ENCODE measurements at places on chromosomes 12 and 14.

- DNase-seq, result no peak
Measured at GRCh38 chr12:89354612-89355067, 2.3 kb upstream of the DUSP6 start.

- DNase-seq, result peak; percentile 25
Measured at GRCh38 chr12:18837025-18837424, 99.1 kb downstream of the CAPZA3 start.

- no peak for DNase-seq
Measured at GRCh38 chr12:1339618-1340319, 254.6 kb downstream of the FBXL14 start.

DNA sequence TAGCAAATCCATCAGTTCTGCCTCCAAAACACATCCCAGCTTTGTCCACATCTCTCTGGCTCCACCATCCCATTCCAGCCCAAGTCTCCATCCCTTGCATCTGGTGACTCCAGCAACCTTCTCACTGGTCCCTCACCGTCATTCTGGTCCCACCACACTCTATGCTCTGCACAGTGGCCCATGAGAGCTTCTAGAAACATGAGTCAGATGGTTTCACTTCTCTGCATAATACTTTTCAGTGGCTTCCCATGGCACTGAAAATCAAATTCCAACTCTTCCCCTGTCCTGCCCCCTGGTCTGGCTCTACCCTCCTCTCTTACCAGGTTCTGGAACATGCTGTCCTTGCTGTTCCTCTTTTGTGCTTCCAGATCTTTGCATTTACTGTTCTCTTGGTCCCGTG is 17.2 kb upstream of the C12orf76 start:
- DNase-seq, result no peak

DNA sequence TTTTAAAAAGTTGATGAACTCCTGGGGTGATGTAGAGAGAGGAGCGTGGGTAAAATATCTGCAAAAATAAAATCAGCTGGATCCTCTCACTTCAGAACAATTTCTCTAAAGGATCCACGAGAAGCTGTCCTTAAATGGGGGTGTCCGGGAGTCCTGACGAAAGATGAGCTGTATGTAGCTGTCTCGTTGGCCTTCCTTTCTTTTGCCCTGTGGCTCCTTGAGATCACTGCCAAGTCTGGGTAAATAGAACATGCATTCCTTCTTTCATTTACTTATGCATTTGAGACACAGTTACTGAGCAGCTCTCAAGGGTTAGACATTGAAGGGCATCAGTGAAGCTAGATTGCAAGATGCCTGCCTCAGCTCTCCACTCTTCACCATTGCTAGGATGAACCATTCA is 35.2 kb upstream of the TXNRD1 start:
- no peak for DNase-seq

DNA sequence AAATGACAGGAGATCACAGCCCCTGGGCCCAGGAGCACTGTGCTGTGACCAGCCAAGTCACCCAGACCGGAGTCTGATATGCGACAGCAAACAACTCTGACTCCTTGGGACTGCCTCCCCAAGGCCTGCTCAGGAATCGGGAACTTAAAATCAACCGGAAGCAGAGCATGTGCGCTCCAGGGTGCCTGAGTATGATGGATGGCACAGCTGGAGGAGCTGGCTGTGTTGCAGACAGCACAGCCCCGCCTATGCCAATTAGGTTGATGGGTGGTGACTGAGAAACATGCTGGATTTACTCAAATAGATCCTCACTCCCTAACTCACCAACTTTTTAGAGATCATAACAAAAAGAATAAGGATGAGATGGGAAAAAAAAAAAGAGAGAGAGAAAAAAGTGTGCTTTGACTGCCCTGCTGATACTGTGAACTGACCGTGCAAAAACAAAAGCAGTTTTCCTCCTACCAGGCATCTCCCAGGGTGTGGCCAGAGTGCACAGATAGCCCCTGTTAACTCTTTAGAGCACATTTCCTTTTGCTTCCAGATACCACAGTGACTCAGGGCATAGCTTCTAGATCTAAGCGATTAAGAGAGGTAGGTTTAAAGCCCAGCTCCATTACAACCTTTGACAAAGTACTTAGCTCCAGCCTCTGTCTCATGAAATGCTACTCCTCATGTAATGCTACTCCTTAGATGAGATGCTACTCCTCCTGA is 27.4 kb upstream of the STON2 start:
- no peak for DNase-seq

DNA sequence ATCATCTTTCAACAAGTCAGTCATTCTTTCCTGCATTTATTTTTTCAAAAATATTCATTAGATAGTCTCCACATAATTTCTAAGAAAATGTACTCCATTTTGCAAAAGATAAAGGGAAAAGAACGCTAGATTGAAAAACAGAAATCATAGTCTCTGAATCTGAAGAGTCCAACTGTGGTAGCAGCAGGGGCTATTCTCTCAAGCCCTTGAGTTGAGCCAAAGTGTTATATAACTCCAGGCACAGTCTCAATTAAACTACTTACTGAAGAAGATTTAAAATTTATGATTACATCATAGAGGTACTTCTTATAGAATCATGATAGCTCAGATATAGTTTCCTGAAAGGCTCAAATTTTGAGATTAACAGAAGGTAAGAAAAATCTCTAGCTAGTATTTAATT is 5.8 kb downstream of the LDHB start:
- DNase-seq, result no peak

DNA sequence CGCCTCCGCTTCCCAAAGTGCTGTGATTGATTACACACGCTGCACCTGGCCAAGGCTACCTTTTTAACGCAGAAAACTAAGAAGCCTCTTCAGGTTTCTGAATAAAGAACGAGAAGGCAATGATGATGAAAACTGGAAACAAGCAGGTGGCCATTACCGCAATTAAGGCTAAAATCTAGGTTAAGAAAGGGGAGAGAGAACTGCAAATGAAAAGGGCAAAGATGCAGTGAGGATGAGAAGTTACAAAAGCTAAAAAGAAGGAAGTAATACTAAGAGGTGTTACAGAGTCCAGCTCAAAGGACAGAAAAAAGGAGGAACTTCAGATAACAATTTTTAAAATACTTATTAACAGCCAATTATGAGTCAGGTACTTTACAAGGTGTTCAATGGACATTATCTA is 79.7 kb downstream of the DUSP16 start:
- no peak for DNase-seq

- no peak for DNase-seq
Measured at GRCh38 chr12:97005174-97005573, 98.1 kb downstream of the NEDD1 start.

GRCh38 chr14:100846309-100846859 is 20.5 kb downstream of the MEG3 start:
- no peak for DNase-seq

DNA sequence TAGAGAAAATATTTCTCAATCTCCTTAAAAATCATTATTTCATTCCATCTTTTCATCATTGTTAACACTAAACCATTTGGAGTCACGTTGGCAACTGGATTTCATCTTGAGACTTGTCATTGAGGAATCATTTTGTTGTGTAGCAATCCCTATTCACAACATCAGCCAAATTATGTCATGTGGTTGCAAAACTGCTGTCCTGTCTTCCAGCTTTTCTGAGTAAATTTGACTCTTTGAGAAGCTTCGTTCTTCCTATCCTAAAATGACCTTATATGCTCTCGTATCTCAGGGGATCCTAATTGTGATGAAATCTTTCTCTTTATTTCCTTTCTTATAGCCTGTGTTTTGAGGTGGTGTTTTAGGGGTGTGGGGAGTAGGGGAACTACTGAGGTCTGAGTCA is 30.6 kb upstream of the KICS2 start:
- peak; percentile 54 for DNase-seq

- no peak for DNase-seq
Measured at GRCh38 chr12:104464899-104465298, 8.2 kb downstream of the CHST11 start.

GRCh38 chr12:89901906-89902642 is 193.4 kb upstream of the ATP2B1 start:
- DNase-seq, result no peak

DNA sequence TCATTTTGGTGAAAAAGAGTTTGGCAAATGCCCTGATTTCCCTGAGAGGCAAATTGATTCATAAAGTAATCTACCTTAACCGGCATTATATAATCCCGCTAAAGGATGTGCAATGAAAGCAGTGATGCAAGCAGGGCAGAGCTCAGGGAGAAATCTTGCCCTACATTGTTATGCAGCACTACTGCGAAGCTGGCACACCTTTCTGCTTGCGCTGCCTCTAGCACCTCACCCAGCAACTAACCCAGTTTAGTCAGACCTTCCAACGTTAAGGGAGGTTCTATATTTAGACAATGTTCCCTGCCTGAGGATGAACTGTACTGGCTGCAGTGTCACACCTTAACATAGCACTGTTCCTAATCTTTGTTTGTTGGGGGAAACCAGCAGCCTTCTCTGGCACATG is 60.8 kb upstream of the CCDC196 start:
- DNase-seq, result no peak

DNA sequence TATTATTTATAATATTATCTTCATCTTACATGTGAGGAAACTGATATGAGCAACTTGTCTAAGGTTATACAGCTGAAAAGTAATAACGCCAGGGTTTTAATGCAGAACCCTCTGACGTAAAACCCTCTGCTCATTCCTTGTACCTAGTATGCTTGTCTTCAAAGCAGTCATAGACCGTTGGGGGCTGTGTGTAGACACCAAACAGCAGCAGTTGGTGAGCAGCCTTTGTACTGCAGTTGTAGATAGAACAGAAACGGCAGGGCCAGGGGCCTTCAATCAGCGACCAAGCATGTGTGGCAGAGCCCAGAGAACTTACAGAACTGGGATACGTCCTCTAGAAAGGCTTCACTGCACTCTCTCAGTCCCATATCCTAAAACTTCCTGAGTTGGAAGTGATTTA is 28.1 kb downstream of the EVL start:
- no peak for DNase-seq

DNA sequence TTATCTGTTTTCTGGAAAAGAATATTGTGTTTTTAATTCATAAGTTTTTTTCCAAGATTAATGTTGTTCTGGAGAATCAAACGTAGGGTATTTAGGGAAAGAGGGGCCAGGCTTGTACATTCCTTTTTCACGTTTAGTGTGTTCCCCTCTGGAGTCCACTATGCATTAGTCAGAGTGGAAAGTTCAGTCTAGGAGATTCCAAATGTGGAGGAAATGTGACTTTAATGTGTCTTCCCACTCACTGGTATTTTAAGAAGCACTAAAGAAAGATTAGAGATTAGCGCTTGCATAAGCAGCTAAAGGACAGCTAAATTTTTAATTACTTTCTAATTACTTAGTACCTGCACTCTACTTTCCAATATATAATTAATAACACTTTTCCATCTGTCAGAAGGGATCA is 4.4 kb upstream of the PDE6H start:
- no peak for DNase-seq

DNA sequence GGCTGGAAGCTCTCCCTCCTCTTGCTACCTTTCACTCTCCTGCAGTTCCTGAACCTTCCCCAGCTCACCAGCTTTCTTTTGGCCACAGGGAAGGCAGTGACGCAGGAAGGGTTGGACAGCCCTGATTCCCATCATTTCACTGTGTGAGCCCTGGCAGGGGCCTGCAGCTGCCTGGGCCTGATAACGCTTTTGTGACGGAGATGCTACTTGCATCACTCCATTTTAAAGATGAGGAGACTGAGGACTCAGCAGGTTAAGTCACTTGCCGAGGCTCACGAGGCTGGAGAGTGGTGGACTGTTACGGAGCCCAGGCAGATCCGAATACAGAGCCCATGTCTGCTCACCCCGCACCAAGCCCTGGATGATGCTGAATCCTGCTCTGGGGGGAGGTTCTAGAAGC is 145.3 kb downstream of the RBM19 start:
- DNase-seq, result no peak

- no peak for DNase-seq
Measured at GRCh38 chr12:104207416-104208205, 8.0 kb upstream of the TXNRD1 start.

DNA sequence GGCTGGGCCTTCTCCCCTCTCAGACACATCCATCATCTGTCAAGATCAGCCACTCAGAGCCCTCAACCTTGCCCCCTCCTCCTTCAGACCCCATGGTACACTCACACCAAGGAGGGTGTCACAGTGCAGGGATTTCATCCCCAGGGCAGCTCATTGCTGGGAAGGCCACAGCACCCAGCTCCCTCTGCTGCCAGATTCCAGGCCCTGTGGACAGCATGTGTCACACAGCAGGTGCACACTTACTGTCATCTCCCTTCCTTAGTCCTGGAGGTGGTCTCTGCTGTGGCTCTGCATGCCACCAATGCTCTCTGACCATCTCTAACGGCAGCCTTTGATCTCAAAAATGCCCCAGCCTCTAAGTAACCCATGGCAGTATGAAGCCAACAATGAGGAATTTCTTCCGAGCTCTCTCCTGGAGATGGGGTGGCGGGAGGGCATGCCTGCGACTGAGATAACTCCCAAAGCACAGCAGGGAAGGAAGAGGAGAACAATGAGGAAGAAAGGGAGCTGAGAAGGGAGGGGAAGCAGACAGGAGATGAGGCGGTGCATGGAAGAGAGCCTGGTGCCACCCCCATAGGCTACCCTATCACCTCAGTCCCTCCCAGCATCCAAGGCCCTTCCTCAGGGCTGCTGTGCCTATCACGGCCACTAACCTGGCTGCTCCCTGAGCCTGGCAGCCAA is 101.0 kb downstream of the SINHCAF start:
- no peak for DNase-seq

GRCh38 chr14:44029933-44030332 is 477.1 kb downstream of the FSCB start:
- peak; percentile 39 for DNase-seq

- no peak for DNase-seq
Measured at GRCh38 chr12:6786416-6787094, 2.8 kb upstream of the CD4 start.

- no peak for DNase-seq
Measured at GRCh38 chr12:91272461-91273063, 89.9 kb upstream of the DCN start.

DNA sequence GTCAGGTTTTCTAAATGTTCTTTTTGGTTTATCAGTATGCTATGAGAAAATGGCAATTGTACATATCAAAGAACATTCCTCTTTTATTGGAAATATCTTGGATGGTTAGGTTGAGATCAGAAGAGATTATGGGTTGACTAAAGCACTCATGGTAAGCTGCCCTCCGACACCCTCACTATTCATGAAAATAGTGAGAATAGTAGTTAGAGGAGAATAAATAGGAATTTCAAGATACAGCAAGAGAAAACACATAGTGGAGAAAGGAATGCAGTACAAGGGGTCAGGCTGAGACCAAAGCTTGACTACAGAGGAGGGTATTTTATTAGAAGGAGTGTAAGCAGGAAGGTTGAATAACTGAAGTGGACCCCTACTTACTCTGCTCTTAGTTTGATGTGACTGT is 112.5 kb downstream of the PTPRQ start:
- DNase-seq, result no peak

GRCh38 chr14:61876362-61877034 is 114.3 kb downstream of the SNAPC1 start:
- DNase-seq, result no peak

DNA sequence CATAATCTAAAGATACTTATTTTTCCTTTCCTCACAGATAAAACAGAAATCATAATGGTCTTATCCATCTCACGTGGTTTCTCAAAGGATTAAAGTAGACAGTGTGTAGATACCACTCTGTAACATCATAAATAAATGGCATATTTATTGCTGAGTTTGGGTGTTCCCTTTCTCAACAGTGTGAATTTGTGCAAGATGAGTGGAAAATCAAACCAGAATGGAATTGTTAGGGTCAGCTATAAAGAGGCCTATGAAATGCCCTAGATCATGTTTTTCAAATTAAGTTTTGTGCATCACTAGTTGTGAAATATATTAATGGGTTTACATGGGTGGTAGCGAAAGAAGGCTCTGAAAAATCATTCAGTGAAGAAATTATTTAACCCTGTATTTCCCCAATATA is 216.3 kb upstream of the GARIN6 start:
- no peak for DNase-seq

All from fibroblast of skin of abdomen (primary cell).